ENCODE measurements at places on chromosomes 12 and 14. TPM values are rescaled to one million over a fixed set of nuclear protein-coding genes. Genes with fewer than 3 reads are reported as not detected.
A peak's percentile ranks its signal among the peaks of the same experiment; 100 is the strongest.

GRCh38 chr12:65937161-65937641 is 112.9 kb downstream of the HMGA2 start:
- DNase-seq = no peak

GRCh38 chr12:18066666-18067065 is 23.3 kb downstream of the RERGL start:
- no peak for DNase-seq

GRCh38 chr14:52701223-52701622 is 5.8 kb upstream of the PSMC6 start:
- DNase-seq = no peak

GRCh38 chr14:31909977-31910376 is 167.1 kb upstream of the ARHGAP5 start:
- no peak for DNase-seq

DNA sequence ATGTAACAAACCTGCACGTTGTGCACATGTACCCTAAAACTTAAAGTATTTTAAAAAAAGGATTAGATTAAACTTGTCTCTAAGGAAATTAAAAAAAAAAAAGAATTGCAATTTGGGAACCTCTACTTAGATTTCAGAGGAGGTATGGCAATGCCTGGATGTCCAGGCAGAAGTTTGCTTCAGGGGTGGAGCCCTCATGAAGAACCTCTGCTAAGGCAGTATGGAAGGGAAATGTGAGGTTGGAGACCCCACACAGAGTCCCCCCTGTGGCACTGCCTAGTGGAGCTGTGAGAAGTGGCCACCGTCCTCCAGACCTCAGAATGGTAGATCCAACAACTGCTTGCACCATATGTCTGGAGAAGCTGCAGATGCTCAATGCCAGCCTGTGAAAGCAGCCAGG is 279.6 kb upstream of the CCDC196 start:
- no peak for DNase-seq

DNA sequence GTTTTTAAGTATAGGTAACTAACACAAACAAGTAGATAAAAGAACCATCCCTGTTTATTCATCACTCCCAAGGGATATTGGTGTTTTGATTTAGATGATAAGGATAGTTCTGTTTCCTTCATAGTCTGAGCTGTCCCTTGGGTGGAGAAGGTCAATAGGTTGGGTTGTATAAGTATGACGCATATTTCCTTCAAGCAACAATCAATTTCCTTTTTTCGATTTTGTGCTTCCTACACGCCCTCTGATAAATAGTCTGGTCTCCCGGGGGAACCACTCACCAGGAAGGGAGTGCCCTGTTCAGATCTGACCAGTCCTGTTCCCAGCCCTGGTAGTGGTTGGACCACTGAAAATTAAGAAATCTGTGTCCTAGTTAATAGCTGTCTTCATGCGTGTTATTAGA is 378.8 kb upstream of the FAR2 start:
- DNase-seq = no peak

The TAS2R19 gene
- total RNA-seq = 2.3 TPM

GRCh38 chr12:102426599-102427542 is 53.5 kb downstream of the IGF1 start:
- no peak for DNase-seq

The TAS2R9 gene
- not detected for total RNA-seq

The SOAT2 gene
- not detected for total RNA-seq

DNA sequence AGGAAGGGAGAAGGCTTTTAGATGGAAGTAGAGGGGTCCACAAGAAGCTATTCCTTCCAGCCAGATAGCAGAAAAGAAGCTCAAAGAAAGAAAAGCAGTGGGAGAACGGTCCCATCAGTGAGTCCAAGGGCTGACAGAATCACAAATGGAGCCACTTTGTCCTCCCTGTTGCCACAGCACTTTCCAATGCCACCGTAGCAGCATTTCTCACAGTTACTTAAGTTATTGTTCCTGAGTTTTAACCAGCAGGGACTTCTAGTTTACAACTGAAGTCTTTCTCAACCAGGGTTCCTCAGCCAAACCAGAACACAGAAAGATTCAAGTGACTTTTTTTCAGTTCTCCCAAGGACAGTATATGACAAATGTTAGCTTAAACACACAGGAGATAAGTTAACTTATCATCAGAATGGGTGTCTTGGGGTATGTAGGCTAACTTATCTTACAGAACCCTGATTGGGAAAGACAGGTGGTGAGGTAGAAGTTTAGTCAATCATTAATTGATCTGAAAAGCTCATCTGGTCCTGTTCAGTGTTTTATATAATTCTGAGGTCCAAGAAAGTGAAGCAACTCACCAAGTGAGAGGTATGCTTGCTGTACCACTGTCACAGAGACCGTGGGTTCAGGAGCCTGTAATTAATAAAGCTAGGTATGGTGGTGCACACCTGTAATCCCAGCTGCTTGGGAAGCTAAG is 7.0 kb downstream of the GATC start:
- DNase-seq = no peak

GRCh38 chr14:63840981-63841380 is 11.8 kb upstream of the SYNE2 start:
- DNase-seq = peak; percentile 69

DNA sequence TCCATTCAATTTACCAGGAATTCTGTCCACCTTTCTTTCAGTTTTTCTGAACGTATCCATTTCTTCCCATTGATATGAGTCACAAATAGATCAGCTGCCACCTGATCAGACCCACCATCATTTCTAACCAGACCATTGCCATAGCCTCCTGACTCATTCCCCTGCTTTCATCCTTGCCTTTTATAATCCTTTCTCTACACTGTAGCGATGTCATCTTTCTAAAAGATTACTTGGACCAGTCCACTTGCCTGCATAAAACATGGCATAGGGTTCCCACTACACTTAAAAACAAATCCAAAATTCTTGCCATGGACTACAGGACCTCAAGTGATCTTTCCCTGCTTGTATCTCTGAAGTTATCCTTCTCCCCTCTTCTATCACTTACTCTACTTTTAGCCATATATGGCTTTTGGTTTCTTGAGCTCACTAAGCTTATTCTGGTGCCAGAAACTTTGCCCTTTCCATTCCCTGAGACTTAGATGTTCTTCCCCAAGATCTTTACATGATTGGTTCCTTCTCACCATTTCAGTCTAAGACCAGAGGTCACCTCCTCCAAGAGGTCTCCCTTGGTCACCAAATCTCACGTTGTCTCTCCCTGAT is 149.5 kb upstream of the KRR1 start:
- DNase-seq = no peak

The RNASE7 gene
- 0.32 TPM for total RNA-seq

The SYNE3 gene
- total RNA-seq = 13.8 TPM

DNA sequence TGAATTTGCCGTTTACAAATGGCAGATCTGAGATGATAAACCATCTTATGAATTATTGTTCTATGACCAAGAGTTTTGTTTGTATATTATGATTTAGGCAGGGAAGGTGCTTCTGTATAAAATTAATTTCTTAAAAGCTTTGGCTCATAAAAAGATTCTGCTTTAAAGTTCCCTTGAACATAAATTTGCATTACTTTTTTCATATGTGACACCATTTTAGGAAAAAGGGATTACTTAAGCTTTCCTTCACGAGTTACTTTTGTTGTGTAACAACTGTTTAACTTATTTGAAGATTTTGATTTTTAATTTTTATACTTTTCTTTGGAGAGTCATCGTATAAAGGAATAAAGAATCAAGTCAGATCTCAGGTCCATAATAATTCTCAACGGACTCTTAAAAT is 3.3 kb downstream of the ETNK1 start:
- no peak for DNase-seq

- DNase-seq = no peak
Measured at GRCh38 chr12:89309815-89310214, 42.5 kb downstream of the DUSP6 start.

DNA sequence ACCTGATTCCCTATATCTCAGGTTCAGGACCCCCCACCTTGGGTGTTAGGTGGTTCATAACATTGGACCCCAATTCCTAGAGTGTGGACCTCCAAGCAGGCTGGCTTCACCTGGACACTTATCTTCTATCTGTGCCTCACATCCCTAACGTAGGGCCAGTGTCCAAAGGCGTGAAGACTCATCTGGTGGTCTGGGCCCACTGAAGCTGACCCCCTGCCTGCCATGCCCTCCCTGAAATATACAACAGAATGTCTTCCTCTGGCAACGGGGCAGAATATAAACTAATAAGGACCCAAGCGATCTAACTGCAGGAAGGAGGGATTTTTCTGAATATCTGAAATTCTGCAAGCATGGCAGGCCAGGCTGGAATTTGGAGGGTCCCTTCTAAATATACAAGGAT is 5.6 kb downstream of the HOXC13 start:
- DNase-seq = no peak

- no peak for DNase-seq
Measured at GRCh38 chr12:3046441-3047200, 30.6 kb upstream of the TSPAN9 start.

- no peak for DNase-seq
Measured at GRCh38 chr14:42391146-42391834, 784.6 kb downstream of the LRFN5 start.

DNA sequence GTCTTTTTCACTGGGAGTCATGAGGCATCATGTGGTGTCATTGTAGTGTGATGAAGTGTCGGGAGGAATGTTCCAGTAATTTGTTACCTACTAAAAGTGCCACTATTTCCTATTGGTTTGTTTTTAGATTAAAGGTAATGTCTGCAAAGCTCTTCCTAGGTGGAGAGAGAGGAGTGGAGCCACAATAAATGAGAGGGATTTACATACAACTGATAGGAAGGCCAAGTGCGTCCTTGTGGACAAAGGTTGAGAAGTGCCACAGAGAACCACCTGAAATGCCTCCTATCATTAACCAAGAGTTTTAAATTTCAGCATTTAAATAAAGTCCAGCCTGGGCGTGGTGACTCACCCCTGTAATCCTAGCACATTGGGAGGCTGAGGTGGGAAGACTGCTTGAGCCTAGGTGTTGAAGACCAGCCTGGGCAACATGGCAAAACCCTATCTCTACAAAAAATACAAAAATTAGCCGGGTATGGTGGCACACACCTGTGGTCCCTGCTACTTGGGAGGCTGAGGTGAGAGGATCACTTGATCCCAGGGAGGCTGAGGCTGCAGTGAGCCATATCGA is 2.5 kb upstream of the SNX6 start:
- no peak for DNase-seq

The NFE2 gene
- not detected for total RNA-seq

The ACADS gene
- 129 TPM for total RNA-seq

Measured in mucosa of descending colon (tissue), 3 donors.